ENCODE measurements at places on chromosomes 4 and X.
A peak's percentile ranks its signal among the peaks of the same experiment; 100 is the strongest.

DNA sequence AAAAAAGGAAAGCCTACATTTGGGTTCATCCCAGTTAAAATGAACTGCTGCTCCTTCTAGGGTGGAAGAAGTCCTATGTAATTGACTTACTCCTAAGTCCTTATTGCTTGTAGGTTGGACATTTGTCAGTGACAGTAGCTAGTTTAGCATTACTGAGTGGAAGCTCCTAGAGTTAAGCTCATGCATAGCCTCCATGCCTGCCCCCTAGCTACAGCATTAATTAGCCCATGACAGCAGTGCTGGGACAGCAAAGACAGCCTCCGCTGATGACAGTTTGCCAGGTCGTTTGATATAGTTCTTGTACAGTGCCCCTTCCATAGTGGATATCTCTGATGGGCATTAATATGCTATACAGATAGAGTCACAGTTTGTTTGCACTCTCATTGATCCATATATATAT, 18.7 kb upstream of the GALNTL6 start:
- DNase-seq = no peak

GRCh38 chr4:42159271-42160001, 7.0 kb upstream of the BEND4 start:
- no peak for DNase-seq

DNA sequence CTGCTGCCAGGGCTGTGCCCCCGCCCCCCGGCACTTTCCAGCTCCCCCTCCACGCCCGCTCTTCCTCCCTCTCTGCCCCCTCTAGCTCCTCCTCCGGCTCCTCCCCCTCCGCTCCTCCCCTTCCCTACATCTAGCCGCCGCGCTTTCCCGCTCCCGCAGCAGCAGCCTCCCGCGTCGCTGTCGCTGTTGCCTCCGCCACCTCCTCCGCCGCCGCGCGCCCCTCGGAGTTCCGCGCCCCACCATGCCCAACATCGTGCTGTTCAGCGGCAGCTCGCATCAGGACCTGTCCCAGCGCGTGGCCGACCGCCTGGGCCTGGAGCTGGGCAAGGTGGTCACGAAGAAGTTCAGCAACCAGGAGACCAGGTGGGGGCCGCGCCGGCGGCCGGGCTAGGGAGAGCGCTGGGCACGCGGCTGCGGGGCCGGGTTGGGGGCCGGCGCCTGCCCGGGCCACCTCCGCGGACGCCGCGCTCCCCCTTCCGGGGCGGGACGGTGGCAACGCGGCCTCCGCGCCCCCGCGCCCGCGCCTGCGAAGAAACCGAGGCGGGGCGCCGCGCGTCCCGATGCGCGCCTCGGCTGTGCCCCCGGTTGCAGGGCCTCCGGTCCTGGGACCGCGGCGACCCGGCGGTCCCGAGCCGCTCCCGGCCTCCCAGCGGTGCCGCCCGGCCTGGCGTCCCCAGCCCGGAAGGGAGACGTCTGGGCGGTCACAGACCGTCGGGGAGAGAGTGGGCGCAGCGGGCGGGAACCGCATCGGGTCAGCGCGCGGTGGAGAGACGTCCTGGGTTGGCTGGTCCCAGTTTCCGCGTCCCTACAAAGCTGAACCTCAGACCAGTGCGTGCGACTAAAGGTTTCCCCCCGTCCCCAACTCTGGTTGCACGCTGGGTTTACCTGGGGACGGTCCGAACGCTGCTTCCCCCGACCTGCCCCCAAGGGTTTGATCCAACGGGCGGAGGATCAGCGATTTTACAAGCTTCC, at the start of gene PRPS2:
Gene PRPS2 (plus strand): TSS at position 156 of the 972 bp plus-strand sequence. CDS start 86 bp downstream, at position 242.
- DNase-seq = peak; percentile 56

DNA sequence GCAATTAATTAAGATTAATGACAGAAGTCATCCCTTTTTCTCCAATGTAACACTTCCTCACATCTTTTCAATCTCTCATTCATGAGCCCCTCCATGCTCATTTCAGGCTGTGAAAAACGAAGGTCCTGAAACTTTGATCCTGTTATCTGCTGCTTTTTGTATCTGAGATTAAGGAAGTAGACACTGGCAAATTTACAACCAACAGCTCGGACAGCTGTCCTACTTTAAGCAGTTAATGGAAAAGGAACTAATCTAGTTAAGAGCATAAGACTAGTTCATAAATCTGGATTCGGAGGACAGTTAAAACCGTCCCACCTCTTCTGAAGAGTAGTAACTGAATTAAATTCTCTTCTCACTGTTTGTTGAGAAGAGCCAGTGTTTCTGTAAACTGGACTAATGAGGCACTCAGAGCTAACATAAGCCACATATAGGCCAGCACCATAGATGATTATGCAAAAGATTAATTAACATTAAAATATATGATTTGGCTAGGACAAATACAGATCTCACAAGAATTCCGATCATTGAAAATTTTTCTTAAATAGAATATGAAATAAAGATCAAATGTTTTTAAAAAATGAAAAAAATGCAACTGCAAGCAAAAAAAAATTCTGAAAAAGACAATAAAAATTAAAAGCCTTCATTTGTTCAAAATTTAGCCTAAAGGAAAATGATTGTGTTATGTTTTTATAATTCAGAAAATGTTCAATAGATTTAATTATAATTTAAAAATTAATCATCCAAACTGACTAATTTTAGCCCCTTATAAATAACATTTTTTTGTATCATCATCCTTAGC, 114.4 kb downstream of the ANTXR2 start:
- DNase-seq = no peak

DNA sequence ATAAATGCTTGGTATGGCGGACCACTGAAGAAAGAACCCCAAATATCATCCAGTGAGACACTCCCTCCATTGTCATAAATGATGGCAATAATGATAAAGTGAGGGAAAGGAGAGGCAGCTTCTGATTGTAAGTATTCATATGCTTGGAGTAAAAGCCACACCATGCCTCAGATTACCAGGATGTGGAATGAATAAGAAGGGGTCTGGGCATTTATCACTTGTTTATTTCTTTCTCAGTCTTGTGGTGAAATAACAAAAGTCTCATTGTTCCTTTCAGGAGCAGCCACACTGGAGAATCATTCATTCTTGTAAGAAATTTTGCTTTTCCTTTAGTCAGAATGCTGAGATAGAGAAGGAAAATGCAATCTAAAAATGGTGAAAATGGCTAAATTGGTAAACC, 21.7 kb downstream of the F8 start:
- no peak for DNase-seq

DNA sequence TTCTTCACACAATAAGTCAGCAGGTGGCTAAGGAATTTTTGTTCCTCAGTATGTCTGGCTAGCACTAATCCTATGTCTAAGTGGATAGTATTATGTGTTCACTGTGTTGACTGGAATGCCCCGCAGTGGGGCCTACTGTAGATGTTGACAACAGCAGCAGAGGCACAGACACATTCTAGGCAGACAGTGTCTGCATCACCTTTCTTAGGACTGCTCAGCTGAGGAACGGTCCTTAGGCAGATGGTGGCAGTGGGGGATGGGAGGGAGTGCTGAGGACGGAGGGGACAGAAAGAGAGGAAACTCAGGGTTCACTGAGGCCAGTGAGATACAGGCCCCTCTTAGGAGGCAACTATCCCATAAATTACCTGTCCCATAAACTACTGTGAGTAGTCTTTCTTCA, 44.6 kb upstream of the LEF1 start:
- no peak for DNase-seq

DNA sequence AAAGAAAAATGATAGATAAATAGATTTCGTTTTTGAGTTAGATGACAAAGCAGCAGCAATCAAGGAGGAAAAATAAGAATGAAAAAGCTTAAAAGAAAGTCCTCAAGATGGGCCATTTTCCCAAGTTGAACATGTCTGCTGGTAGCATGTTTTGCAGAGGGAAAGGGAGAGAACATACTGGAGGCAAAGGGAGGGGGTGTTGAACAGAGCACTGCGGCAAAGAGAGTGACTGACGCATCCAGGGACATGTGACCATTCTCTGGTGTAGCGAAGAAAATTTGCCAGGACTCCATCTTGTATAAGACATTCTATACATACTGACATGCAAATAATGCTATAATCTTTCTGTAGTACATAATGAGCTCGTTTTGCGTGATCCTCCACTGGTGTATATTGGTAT, 1.2 kb downstream of the LINC00632 start:
- no peak for DNase-seq

DNA sequence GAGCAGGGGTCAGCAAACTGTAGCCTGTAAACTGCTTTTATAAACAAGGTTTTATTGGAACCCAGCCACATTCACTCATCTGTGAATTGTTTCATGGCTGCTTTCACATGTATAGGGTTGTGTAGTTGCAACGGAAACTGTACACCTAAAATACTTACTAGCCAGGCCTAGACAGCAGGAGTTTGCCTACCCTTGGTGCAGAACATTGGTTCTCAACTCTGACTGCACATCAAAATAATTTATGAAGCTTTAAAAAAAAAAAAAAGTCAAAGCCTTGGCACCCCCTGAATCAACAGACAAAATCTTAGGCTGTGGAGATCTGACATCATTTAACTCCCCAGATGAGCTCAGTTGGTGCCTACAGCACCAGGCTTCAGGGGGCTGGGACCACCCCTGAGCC, 27.8 kb downstream of the ADGRA3 start:
- DNase-seq = no peak

- no peak for DNase-seq
Observed at GRCh38 chr4:107304699-107305286, 268.7 kb upstream of the DKK2 start.

- peak; percentile 10 for DNase-seq
Observed at GRCh38 chrX:135421932-135422809, at the start of gene SMIM10L2A. Gene SMIM10L2A (plus strand): TSS chrX:135421944. CDS start chrX:135422132, 188 bp downstream.

- no peak for DNase-seq
Observed at GRCh38 chr4:185916683-185917082, 104.7 kb upstream of the SORBS2 start.

GRCh38 chrX:13463608-13464007, 105.8 kb upstream of the EGFL6 start:
- DNase-seq = no peak

GRCh38 chrX:7362111-7362510, 214.2 kb upstream of the PUDP start:
- no peak for DNase-seq

DNA sequence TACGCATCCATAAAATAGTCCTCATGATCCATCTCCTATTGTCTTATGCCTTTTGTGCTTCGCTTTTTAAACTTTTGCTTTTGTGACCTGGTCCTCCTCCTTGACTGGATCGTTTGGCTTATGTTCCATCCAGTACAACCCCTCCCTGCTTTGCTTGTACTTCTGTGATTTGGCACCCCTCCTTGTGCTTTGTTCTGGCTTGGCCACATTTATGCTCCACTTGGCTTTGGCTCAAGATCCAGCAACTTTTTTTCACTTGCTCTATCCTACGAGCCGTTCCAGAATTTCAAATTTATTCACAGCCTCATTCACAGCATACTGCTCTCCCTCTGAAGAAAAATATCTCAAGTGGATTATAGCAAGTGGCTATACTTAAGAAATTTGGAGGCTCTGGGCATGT, 28.0 kb upstream of the GLRA2 start:
- no peak for DNase-seq

- DNase-seq = no peak
Observed at GRCh38 chr4:8385106-8385505, 55.4 kb downstream of the ACOX3 start.

DNA sequence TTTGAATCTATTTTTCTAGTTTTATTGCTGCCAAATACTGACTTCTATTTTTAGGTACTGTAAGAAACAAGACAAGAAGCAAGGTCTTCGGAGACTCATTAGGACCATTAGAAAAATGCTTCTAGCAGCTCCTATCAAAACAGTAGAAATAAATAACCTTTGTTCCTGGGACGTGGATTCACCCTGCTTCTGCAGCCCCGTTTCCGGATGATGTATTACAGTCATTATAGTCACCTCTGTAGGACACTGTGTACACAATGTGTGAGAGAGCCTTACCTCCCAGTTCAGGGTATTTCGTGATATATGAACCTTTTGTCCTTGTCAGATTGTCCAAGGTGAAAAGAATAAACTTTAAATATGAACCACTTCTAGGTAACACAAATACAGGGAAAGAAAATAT, 484.0 kb upstream of the TECRL start:
- DNase-seq = no peak

DNA sequence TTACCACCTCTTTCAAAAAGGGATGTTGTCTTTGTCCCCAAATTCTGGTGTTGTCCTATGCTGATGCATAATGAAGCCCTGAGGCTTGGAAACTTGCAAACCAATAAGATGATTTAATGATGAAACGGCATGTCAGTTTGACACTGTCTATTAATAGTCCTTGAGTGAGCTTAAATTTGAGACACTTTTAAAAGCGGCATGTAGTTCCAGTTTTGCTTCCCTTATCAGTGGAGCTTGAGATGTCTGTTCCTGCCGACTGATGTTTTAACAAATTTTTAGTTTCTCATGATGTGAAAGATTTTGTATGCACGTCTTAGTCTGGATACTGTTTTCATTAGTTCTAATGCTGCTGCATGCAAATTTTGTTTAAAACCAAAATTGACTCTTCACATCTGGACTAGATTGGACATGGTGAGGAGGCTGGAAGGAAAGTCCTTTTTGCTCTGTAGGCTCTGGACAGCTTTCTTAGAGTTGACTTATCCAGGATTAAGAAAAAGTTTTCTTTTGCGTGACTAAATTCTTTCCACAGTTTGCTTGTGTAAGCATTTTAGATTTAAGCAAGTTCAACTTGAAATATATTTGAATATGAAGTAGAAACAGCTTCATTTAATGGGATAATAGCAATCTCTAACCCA, 11.7 kb downstream of the C1GALT1C1 start:
- no peak for DNase-seq

GRCh38 chr4:20764366-20764992, 64.2 kb downstream of the PACRGL start:
- no peak for DNase-seq

DNA sequence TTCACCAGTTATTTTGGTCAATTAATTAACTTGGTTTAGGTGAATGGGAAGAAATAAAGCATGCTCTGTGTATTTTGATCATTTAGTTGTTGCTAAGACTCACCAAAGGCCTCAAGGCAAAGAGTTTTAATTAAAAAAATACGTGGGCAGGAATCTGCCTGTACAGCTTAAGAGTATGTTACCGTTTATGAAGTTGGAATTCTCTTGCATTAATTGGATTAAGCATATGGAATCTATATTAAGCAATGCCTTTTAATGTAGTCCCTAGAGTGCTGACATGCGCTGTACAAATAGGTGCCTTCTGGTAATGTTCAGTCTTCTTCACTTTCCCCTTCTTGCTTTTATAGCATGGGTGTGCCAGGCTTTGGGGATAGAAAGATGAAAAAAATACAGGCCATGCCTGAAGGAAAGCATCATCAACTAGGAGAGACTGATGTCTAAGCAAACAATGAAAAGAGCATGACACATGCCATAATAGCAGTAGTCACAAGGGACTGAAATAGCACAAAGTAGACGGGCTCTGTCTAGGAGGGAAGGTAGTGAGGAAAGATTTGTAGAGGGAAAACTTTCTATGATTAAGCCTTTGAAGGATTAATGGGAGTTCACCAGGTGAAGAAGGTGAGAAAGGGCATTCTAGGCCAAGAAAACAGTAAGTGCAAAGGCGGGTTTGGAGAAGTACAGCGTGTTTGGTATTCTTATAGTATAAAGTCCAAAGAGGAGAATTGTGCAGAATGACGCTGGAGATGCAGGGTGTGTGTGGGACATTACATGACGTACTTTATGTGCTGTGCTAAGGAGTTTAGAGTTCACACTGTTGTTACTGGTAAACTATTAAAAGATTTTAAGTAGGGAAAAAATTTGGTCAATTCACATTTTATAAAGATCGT, 226.1 kb upstream of the ANXA3 start:
- DNase-seq = no peak

- no peak for DNase-seq
Observed at GRCh38 chr4:46937493-46937892, 28.4 kb upstream of the COX7B2 start.

- no peak for DNase-seq
Observed at GRCh38 chr4:7465017-7465416, 30.3 kb upstream of the PSAPL1 start.

GRCh38 chr4:157079441-157079840, 3.5 kb downstream of the GLRB start:
- DNase-seq = no peak

- no peak for DNase-seq
Observed at GRCh38 chr4:83783215-83783614, 247.3 kb downstream of the GPAT3 start.

Measured in activated CD4-positive, alpha-beta T cell treated with anti-CD3 and anti-CD28 coated beads for 1 hour (primary cell).